Activated T-cell treated with anti-CD3 and anti-CD28 coated beads, Interleukin-2, amount 50 U/mL, for 48 hours (primary cell): ENCODE measurements at places on chromosomes 6 and 20.
A peak's percentile ranks its signal among the peaks of the same experiment; 100 is the strongest.

DNA sequence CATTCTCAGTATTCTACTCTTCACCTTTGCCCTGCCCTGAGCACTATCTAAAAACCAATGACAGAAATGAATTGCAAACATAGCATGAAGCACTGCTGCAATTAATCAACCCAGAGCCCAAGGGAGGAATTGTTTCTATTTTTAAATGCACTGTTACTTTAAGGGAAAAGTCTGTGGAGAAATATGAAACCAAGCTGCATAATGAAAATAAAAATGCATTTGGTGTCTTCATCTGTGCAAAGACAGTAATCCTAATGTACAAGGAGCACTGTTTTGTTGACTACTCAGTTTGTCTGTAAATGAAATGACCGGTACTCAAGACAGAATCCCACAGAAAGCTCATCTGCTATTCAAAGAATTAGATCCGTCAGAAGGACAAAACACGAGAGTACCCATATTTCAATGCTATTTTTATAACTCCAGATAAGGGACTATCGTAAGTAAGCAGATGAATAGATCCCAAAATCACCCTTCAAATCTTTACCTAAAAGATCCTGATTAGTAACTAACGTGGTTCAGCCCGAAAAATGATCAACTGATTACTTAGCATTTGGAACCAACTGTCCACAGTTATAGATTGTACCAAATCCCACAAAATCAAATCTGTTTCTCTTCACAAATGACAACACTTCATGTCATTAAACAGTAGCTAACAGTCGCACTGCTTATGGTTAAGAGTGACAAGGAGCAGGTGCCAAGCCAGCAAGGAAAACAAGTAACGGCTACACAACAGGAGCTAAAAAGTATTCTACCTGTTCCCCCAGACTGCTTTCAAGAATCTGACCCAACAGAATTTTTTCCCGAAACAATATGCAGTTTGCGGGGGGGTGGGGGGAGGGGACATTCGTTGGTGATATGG lies 2.4 kb downstream of the KIF13A start:
- DNase-seq, result no peak

- DNase-seq, result no peak
Measured at GRCh38 chr6:167933847-167934246, 63.6 kb upstream of the KIF25 start.

GRCh38 chr20:10134176-10134575 lies 84.5 kb upstream of the SNAP25 start:
- no peak for DNase-seq

DNA sequence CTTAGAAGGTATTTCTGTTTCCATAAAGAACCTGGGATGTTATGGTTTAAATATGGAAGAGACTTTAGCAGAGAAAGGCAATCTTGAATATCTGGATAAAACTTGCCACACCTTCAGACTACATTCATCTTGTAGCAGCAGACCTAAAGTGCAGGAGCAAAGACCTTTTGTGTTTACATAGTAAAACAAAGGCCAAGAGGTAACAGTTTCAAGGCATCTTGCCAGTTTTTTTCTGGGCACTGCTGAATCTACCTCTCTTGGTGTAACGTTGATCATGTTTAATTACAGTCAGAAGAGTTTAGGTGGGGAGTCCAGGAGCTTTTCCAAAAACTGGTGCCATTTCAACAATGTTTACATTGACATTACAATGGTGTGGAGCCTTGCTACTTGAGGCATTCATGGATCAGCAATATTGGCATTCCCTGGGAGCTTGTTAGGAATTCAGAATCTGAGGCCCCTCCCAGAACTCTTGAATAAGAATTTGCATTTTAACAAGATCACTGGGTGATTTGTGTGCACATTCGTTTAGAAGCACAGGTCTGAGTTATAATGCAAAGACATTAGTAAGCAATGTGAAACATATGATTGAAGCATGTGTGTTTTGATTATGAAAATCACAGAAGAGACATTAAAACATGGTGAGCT lies 94.5 kb downstream of the F13A1 start:
- no peak for DNase-seq

GRCh38 chr20:13219327-13220193 lies 1.5 kb upstream of the ISM1 start:
- DNase-seq, result no peak

DNA sequence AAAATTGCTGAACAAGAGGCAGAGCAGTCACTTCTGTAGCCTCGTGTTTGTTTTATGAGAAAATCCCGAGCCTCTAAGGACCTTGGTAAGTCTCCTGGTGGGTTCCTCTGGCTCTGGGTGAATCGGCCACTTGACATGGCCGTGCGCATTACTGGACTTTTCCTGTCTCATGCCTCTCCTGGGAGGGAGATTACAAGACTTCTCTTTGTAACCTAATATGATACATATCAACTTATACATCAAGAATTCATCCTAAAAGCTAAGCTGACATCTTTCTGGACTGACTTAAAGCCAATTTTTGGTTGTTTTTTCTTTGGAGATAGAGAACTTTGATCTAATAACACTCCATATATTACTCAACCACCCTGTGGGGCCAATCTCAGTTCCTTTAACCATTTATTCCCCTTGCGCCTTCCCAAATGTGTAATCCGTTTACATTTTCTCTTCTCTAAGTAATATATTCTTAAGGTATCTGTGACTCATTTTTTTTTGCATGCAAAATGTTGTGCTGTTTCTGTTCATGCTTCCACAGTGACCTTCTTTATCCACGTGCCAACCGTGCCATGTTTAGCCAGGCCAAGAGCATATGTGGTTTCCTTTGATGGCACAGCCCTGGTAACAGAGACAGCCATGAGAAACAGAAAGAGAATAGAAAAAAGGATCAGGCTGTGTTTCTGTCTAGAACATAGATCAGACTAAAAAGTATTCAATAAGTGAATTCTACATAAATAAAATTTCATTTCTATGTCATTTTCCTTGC lies 47.5 kb upstream of the JAG1 start:
- DNase-seq, result no peak

- no peak for DNase-seq
Measured at GRCh38 chr6:67683960-67684359, 951.1 kb upstream of the ADGRB3 start.

- no peak for DNase-seq
Measured at GRCh38 chr20:19519466-19519865, 238.6 kb upstream of the RIN2 start.

- no peak for DNase-seq
Measured at GRCh38 chr20:12695937-12696336, 312.8 kb upstream of the SPTLC3 start.

DNA sequence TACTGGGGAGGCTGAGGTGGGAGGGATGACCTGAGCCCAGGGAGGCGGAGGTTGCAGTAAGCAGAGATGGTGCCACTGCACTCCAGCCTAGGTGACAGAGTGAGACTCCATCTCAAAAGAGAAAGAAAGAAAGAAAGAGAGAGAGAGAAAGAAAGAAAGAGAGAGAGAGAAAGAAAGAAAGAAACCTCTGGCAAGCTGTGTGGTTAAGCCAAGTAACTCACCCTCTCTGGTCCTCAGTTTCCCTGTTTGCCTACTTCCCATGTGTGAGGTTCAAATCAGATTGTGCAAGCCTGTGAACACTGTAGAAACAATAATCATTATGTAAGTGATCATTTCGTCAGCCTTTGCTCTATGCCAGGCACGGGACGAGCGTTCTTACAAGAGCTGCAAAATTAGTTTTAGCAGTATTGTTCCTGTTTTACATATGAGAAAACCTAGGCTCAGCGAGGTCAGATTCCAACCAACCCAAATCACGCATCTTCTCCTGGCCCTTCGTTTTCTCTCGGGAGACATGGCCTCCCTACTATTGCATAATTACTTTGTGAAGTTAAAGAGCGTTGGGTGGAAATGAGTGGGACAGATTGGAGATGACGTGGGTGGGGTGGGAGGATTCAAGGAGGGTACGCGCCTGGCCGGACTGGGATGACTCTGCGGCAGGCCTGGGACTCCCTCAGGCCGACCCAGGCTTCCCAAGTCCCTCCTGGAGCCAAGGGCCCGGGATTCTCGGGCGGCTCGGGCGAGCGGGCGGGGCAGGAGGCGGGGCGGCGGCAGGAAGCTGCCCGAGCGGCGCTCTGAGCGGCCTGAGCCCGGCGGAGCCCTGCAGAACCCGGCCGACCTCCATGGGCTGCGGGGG lies at the start of gene SNX21:
SNX21 (plus strand) TSS at position 770 of the 853 bp plus-strand sequence. CDS start 121 bp downstream, outside the sequence.
- peak; percentile 31 for DNase-seq

DNA sequence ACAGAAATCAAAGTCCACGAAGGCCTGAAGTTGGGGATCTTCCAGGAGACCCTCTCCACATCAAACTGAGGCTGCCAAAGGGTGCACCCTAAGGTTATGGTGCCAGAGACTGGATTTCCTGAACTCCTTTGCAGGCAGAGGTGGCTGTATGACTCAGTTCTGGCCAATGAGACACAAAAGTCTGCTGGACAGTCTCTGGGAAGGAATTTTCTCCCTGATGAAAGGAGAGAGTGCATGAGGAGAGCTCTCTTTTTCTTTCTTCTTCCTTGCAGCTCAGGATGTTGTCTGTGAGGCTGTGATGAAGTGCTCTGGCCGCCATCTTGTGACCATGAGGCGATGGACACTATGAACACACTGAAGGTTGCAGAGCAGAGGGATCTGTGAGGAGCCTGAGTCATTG lies 85.2 kb downstream of the MDGA1 start:
- no peak for DNase-seq

DNA sequence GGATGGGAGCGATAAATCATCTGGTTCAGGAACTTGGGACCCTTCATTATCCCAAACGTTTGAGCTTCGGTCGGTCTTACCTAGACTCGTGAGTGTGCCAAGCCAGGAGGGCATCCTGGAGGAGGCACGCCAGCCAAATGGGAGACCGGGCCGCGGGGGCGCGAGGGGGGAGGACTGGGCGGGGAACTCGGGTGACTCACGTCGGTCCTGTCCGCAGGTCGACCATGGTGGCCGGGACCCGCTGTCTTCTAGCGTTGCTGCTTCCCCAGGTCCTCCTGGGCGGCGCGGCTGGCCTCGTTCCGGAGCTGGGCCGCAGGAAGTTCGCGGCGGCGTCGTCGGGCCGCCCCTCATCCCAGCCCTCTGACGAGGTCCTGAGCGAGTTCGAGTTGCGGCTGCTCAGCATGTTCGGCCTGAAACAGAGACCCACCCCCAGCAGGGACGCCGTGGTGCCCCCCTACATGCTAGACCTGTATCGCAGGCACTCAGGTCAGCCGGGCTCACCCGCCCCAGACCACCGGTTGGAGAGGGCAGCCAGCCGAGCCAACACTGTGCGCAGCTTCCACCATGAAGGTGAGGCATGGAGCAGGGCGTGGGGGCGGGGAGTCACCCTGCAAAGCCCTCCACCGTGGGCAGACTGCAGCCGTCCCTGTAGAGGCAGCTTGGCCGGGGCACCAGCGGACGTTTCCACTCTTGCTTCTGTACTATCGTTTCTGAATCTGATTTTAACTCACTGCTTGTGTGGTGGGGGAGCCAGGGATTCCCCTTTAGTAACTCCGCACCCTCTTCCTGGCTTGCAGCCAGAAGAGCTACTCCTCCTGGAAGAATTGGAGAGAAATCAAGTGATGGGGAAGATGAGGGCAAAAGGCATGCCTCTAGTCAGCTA lies 2.7 kb downstream of the BMP2 start:
- no peak for DNase-seq

DNA sequence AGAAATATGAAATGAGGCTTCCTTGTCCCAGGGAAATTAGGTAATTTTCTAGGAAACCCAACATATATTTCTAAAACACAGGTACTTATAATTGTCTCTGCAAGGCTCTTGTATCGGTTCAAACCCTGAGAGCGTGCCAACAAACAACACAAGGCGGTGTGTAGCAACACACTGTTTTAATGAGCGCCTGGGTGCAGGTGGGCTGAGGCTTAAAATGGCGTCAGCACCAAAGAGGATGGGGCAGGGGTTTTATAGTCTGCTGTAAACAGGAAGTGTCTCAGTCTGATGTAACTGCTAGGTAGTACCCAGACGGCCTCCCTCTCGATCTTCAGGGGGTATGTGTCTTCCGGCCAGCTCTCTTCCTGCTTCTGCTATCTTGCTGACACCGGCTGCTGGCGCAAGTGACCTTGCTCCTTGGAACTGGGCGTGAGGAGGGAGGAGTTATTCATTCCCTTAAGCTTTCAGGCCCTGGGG lies 69.7 kb downstream of the EPB41L2 start:
- no peak for DNase-seq

DNA sequence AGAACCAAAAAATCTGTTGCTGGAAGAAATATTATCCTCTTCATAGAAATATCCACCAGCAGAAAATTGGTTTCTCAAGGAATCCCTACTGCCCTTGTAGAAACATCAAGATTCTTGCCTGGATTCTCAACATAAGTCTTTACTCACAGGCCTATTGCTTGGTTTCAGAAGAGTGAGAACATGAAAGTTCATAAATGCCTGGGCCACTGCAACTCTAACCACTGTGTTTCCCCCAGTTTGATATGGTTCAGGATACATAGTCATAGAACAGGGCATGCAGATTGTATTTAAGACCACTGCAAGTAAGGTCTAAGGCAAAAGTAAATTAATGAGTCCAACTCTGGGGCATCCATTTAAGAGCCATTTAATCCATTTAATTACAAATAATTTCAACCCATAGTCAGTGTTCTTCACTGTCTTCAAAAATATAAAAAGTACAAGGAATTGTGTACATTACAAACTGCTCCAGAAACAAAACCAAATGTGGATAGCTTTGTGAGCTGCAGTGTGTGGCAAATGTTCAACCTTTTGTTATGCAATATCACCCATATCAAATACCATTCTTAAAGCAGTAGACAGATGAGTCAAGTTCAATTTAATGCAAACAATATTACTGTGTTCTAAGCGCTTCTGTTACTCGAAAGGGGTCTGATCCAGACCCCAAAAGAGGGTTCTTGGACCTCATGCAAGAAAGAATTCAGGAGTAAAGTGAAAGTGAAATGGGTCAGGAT lies 83.3 kb downstream of the OPRM1 start:
- no peak for DNase-seq

DNA sequence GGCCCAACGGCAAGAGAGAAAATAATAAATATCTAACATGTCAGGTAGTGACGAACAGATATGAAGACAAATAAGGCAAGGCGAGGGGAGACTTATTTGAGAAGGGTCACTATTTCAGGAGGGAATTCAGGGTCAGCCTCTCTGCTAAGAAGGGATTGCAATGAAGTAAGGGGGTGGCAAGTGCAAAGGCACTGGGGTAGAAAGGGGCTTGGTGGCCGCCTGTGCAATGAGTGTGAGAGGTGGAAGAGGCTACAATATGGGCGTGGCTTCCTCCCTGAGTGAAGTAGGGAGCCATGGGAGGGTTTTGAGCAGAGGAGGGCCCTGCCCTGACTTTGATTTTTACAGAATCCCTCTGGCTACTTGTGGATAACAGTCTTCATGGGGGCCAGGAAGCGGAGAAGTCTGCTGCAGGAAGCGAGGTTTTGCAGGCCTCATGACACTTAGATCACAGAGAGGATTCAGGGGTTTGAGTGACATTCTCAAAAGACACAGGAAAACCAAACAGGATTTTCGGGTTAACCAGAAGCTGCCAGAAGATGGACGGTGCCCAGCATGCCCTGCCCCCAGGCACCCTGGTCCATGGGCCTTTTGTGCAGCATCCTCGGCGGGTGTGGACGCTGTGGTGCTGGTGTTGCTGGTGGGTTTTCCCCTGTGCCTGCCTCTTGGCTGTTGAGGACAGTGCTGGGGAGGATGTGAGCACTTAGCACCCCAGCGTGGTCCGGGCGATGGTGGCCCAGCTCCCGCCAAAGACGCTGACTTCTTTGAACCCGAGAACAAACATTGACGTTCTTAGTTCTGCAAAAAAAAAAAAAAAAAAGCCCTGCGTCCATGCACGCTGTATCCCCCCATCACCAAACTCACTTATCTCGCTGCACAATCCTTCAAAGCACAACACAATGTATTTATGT lies 124.2 kb upstream of the PTPN1 start:
- peak; percentile 67 for DNase-seq
